ENCODE measurements at places on chromosomes 7 and 10.

DNA sequence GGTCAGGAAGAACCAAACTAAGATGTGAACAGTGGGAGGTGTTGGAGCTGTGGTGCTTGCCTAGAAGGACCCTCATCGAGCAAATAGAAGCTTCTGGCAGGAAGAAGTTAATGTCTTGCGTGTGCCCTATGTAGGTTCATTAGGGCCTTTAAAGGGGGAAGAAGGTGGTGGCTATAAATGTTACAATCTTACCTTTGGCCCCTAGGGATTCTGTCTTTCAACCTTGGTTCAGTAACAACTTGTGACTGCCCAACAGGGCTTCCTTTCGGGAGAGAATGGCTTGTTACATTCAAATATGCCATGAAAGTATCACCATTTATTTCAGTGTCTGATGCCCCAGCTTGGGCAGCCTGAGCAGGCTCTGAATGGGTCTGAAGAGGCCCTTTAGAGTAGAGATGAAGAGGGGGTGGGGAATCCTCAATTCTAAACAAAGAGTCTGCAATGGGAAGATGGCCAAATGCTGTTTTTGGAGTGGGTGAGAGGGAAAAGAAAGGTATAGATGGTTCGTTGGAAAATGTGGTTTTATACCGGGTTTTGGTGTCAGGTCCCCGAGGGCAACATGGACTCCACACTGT is 108.0 kb downstream of the TCF7L2 start:
- DNase-seq: no peak

GRCh38 chr10:71990706-71991269 is 26.6 kb downstream of the CHST3 start:
- no peak for DNase-seq

GRCh38 chr10:77679217-77679616 is 41.6 kb upstream of the KCNMA1 start:
- no peak for DNase-seq

DNA sequence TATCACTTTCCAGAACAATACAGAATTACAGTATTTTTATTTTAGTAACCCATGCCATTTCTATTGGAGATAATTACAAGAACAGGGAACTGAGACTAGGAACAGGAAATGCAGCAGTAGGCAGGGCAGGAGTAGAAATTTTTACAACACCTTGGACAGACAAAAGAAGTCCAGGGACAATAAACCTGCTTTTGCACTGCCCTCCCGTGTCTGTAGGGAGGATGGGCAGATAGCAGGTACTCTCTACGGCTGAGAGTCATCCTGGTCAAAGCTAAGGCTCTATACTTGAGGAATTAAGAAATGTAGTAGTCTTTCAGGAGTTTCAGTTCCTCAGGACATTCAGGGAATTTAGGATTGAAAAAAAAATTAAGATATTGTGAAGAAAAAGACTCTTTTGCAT is 63.4 kb downstream of the VAX1 start:
- peak; percentile 51 for DNase-seq

- DNase-seq: no peak
These were observed 373.3 kb downstream of the HTR7 start for GRCh38 chr10:90484518-90484917.

DNA sequence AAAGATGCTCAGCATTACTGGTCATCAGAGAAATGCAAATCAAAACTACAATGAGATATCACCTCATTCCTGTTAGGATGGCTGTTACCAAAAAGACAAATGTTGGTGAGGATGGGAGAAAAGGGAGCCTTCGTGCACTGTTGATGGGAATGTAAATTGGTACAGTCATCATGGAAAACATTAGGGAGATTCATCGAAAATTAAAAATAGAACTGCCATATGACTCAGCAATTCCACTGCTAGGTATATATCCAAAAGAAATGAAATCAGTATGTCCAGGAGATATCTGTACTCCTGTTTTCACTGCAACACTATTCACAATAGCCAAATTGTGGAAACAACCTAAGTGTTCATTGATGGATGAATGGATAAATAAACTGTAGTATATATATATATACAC is 228.1 kb downstream of the ACTR3B start:
- DNase-seq: no peak

- no peak for DNase-seq
These were observed 62.9 kb upstream of the MXI1 start for GRCh38 chr10:110144507-110144906.

DNA sequence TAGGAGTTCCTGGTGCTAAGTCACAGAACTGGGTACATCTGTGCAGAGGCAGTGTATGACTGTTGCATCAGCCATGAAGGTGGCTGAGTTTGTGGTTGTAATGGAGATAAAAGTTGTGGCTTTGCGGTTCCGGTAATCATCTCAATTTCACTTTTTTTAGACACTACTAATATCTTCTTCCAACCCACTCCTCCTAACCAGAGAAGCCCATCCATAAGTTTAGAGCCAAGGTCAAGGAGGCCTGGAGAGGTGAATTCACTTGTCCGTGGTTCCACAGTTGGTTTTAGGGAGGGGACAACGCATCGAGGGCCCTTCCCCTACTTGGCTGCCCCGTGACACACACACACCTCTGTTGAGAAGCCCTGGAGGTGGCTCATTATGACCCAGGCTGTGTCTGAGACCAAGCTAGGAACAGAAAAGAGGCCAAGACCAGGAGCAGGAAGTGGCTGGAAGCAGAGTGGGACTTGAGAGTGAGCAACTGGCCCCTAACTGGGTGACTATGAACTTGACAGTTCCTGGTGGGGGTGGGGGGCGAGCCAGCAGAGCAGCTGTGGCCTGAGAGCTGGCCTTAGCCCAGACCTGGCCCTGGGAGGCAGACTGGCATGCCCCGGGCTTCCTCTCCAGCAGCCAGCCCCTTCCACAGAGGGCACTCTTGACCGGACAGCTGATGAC is 66.8 kb upstream of the COL13A1 start:
- peak; percentile 31 for DNase-seq

DNA sequence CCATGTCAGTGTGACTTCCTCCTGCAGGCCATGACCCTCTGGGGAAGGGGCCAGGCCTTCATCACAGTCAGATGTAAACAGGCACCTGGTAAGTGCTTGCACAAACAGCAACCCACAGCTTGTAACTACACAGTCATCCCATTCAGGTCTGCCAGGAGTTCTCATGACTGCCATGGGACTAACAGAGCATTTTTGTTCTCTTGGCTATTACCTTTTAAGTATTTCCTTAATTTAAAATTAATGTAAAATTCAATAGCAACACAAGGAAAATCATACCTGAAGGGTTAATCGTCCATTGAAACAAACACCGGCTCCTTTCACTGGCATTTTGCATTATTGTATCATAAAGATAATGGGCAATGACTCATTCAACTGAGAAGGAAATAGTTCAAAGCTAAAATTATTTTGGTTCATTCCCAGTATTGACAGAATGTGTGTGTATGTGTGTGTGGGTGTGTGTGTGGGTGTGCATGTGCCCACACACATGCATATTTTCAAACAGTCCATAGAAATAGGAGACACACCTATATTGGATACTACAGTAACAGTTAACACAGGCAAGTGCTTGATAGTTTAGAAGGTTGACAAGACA is 307.9 kb downstream of the WDR11 start:
- DNase-seq: peak; percentile 94

DNA sequence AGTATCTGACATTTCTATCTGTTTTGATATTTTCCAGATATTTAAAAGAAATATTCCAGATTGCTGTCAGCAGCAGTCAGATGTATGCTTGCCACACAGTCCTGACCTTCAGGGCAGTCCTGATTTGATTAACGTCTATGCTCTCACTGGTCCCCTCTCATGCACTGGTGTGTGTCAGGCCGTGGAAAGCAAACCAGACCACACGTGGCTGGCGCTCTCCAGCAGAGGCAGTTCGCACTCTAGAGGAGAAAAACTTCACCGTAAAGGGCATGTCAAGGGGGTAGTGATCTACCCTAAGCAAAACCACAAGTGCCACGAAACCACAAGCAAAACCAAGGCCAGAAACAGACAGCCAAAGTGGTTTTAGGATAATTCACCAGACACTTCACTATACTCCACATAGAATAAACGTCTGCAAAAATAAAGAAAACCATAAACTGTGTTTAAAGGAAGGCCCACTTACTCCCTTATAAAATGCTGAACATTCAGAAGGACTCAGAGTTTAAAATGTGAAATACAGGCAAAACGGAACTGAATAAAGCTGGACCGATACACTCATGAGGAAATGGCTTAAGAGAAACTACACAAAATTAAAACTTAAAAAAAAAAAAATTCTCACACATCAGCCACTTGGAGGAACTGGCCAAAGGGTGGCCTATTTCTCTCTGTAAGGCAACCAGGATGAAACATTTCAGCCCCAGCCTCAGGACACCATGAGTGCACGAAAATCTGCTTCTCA is 26.4 kb downstream of the PARP12 start:
- no peak for DNase-seq

GRCh38 chr7:93315896-93316295 is 83.7 kb downstream of the VPS50 start:
- DNase-seq: no peak

DNA sequence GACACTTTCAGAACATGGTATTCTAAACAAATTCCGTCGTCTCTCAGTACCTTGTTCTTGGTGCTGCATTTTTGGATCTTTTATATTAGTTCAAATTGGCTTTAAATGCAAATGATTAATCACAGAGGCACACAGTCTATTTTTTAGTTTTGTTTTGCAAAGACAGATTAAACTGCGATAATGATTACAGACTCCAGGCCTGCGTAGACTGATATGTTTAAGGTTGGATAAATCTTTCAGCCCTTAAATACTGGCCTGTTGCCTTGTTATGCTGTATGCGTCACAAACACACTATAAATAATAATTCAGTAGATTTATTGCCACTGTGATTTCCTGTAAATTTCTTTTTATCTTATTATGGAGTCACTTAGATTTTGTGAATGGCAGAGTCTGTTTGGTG is 19.3 kb downstream of the CACNB2 start:
- DNase-seq: no peak

DNA sequence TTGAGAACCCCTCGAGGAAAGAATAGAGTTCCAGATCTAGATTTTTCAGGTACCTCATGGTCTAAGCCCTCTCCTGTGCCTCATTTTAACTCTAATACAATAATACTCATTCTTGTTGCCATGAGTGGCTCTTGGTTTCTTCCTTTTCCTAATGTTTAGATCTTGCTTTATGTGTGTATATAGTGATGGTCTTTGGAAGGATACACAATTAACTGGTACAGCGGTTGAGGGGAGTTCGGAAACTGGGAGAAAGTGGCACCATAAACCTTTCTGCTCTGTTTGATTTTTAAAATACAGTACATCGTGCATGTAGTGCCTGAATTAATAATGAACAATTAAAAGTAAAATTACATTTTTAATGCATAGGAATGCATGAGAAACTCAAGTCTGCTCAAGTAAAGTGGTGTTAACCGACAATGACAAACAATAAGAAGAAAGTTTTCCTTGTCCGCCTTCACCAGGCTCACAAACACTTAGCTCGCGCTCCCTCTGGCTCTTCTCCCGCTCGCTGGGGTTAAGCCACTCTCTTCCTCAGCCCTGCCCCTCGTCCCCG is 386 bp upstream of the EIF4EBP2 start:
- no peak for DNase-seq

GRCh38 chr10:101767600-101767945 is 8.3 kb downstream of the FGF8 start:
- DNase-seq: no peak

GRCh38 chr10:87966459-87966858 is 103.0 kb downstream of the PTEN start:
- no peak for DNase-seq

- DNase-seq: no peak
These were observed 137.6 kb downstream of the GPAM start for GRCh38 chr10:112045938-112046337.

GRCh38 chr10:70122742-70123141 is 9.9 kb downstream of the AIFM2 start:
- no peak for DNase-seq

- DNase-seq: no peak
These were observed 98.5 kb downstream of the MCU start for GRCh38 chr10:72790216-72790990.

GRCh38 chr7:148919859-148920258 is 35.8 kb upstream of the EZH2 start:
- no peak for DNase-seq

DNA sequence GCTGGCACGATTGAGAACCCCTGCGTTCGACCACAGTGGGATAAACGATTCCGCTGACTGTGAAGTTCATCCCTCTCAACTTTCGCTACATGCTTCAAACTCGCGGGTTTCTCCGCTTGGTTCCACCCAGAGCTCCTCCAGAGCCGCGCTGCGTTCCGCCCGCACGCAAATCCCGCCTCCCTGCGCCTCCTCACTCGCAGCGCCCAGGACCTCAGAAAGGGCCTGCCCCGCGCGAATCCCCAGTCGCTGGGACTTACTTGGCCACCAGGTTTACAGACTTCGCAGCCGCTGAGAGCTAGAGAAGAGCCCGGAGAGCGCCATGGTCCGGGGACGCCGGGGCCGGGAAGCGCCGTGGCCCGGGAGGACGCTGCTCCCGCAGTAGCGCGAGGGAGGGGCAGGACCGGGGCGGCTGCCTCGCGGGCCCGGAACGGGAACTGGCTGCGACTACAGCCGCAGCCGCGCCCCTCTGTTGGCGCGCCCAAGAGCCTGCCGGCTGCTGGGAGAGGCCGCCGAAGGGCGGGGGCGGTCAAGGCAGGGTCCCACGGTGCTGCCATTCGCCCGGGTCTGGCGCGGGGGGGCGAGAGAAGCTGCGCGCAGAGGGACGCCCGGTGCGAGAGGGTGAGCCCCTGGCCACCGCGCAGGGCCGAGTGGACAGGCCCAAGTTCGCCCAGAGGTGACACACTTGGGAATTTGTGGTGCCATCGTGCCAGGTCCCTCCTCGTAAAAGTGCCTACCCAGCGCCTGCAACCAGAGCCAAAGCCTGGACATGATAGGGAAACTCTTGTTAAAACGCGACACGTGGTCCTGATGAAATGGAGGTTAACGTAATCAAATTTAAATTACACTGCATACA is at the start of gene NOD1:
TSS of gene NOD1 (minus strand) at position 436 of the 853 bp plus-strand sequence. CDS start 21,863 bp downstream, outside the sequence.
- DNase-seq: peak; percentile 85

DNA sequence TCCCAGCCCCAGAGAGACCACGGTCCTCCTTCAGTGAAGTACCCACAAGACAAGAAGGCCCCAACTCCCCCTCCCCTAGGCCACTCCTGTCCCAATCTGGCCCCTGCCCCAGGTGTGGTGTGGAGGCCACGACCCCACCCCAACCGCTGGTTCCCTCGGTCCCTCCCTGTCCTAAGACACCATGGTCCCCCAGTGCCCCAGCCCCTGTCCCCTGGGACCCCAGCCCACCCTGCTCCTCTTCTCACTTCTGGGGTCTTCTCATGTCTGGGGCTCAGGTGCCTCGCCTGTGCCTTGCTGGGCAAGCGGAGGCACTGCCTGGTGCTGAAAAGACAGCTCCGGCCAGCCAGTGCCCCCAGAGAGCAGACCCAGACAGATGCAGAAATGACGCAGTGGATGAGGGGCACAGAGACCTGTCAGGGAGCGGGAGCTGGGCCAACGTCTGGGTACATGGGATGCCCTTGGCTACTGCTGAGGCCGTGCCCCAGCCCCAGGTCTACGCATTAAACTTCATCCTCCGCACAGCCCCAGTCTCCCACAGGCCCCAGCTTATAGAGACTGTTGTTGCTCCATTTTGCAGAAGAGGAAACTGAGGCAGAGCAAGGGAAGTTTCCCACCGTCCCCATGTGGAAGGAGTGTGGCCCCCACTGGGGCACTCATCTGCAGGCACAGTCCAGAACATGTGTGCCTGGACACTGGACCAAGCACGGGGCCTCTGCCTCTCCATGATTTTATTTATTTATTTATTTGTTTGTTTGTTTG is 14.8 kb downstream of the GRIFIN start:
- DNase-seq: no peak

- DNase-seq: no peak
These were observed 137.6 kb downstream of the C10orf105 start for GRCh38 chr10:71582019-71582418.

- DNase-seq: no peak
These were observed 40.5 kb upstream of the UBE2H start for GRCh38 chr7:129993275-129993674.

All from SW480 (cell line).